ENCODE measurements at places on chromosomes 1 and 21.

DNA sequence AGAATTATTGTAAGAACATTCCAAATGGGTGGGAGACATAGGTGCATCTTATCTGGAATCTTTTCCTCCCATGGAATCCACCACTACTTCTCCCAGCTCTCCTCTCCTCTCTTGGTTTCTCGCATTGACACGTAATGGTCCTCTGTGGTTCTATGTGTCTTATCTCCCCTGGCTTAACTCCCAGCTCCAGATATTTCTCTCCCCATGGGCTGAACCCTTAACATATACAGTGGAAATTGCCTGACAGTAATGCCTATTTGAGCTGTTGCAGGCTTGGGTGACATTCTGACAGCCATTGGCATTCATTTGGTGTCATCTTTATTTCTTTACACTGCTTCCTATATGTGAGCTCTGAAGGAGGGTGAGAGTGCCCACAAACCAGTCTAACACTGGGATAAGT, 118.3 kb downstream of the SPATA46 start:
- DNase-seq: no peak

- no peak for DNase-seq
Measured at GRCh38 chr21:37909936-37910335, 6.3 kb downstream of the KCNJ6 start.

GRCh38 chr1:215895276-215895675, 328.2 kb downstream of the KCTD3 start:
- DNase-seq: no peak

- DNase-seq: no peak
Measured at GRCh38 chr1:54975356-54976108, 4.9 kb upstream of the TMEM61 start.

GRCh38 chr1:22043198-22043769, 9.2 kb upstream of the CDC42 start:
- no peak for DNase-seq

DNA sequence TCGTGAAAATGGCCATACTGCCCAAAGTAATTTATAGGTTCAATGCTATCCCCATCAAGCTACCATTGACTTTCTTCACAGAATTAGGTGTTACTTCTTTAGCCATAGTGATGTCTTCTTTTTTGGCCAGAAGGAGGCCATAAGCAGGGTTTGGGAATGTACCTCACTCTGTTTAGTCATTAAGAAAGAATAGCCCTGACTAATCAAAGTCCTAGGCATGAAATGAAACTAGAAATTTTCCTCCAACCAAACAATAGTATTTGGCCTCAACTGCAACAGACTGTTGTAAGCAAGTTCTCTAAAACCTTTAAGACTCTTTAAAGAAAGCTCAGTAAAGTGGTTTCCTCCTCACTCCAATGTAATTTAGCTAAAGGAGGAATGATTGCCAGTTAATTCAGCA, 163.9 kb downstream of the AKT3 start:
- peak; percentile 67 for DNase-seq

DNA sequence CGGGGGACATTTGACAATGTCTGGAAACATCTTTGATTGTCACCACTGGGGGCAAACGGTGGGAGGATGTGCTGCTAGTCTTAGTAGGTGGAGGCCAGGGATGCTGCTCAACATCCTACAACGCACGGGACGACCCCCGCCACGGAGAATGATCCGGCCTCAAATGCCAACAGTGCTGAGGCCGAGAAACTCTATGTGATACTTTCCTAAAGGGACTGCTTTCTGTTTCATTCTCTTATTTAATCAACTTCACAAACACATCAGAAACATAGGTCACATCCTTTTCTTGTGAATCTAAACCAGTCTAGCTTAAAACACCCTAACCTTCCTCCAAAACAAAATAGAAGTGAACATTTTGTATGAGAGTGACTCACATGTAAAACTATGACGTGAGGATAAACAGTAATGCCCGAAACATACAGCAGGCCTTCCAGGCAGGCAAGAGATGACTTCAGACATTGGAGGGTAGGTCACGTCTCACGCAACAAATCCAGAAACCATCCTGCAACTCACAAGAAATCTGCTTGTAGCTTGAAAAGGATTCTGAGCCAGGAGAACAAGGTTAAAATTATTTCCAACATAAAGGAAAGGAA, 37.2 kb upstream of the ETS2 start:
- peak; percentile 29 for DNase-seq

DNA sequence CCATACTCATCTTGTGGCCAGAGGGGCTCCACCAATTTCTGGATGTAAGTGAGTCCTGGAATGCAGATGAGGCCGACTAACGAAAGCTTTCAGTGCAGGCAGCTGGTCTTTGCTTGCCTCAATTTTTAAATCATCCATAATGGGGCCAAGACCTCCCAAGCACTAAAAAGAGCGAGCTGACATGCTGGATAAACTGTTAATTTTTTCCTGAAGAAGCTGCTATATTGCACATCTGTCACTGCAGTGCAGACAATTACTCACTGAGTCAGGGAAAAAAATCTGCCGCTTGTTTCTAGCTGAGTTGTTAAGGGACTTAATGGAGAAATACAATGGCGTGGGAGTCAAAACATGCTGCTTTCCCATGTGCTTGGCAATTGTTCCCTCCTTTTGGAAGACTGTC, 205.5 kb downstream of the GPATCH2 start:
- no peak for DNase-seq

GRCh38 chr1:161069731-161070270, at the start of gene ARHGAP30:
Gene ARHGAP30, minus strand, starts transcription at chr1:161069891. Its CDS starts 267 bp downstream, at chr1:161069624.
- peak; percentile 82 for DNase-seq

- peak; percentile 82 for DNase-seq
Measured at GRCh38 chr21:44299458-44300261, at the start of gene PFKL. Gene PFKL, plus strand, starts transcription at chr21:44300053. Its CDS starts 53 bp downstream, at chr21:44300106.

DNA sequence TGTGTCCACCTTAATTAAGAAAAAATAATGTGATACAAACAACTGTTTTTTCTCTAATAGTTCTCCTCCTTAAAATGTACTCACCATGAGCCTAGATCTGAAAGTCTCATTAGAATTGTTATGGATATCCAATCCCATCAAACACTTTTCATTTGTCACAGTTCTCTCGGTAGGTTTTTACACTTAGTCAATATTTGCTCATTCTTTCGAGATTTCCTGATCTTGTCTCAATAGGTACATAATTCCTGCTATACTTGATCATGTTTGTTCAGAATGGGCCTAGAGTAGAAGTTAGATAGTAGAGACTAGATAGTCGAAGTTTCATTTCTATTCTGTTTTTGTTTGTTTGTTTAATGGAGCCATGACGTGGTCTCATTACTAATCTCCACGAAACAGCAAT, 2005.7 kb downstream of the NCAM2 start:
- DNase-seq: no peak

DNA sequence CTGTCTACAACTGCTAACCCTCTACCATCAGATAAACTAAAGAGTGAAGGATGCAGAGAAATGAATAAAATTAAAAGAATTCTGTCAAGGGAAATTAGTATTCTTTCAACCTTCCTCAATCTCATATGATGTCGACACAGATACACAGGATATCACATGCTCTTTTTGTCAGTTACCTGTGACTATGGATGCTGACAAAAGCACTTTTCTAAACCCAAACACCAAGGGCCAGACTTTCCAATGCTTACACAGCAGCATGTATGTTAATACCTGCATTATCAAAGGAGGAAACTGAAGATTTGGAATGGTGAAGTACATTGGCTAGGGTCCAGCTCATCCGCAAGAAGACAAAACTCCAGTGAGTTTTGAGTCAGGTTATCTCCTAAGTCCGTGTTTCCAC, 294.0 kb downstream of the SMYD3 start:
- no peak for DNase-seq

DNA sequence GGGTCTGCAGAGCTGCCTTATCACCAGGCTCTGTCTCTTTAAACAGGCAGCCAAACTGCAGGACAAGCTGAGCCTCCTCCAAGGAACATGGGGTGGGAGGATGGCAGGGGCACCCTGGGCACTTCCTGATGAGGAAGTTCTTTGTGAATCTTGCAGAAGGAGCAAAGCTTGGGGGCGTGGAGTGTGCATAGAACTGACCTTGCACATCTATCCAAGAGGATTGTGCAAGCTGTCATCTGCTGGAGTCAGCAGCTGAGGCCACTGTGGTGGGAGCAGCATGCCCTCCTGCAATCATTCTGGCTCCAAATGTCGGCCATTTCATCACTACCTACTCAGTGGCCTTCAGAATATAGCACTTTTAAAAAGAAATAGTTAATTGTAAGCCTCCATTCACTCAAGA, 182.2 kb downstream of the AJAP1 start:
- peak; percentile 12 for DNase-seq

DNA sequence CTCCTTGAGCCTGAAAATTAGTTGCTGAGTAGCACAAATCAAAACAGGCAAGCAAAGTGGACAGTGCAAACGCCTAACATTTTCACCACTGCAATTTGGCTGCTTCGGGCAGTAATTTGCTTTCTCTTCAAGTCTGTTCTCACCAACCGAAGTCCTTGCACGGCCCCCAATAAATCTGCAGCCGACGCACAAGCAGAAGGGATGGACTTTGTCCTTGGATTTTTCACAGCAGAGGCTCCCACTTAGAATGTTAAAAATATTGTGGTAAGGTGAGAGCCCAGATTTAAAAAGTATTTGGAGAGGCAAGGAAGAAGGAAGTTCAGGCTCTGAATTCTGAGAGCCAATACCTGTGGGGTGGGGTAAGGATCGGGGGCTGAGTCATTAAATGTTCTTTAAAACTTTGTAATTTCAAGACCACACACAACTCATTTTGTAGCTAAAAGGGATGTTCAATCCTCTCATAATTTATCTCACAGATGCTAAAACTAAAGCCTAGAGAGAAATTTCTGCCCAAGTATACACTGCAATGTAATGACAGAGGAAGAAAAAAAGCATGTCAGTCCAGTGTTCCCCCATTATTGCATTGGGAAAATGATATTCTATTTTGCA, 6.2 kb downstream of the CD247 start:
- no peak for DNase-seq

GRCh38 chr1:9805006-9805508, 18.7 kb downstream of the CLSTN1 start:
- no peak for DNase-seq

GRCh38 chr1:220271706-220272046, 577 bp downstream of the RAB3GAP2 start:
- DNase-seq: peak; percentile 9

GRCh38 chr1:54259546-54260140, 59.7 kb downstream of the MRPL37 start:
- DNase-seq: no peak

DNA sequence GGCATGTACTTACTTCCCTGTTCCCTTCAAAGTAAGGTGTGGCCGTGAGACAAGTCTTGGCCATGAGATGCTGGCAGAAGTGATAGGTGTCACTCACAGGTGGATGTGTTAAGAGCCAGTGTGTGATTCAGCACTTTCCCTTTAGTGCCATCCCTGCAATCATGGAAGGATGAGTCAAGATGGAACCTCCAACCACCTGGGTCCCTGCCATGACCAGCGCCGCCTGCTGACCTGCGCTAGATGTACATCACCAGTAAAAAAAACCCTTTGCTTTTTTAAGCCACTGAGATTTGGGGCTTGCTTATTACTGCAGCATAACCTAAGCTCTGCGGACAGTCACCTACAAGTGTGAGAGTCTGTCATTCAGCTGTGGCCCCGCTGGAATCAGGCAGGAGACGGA, 71.7 kb downstream of the TOMM20 start:
- no peak for DNase-seq

GRCh38 chr1:55703726-55704363, 488.7 kb upstream of the USP24 start:
- DNase-seq: no peak

- DNase-seq: no peak
Measured at GRCh38 chr21:45415188-45415942, 10.4 kb downstream of the COL18A1 start.

- DNase-seq: no peak
Measured at GRCh38 chr1:53273526-53273925, 35.2 kb upstream of the MAGOH start.
